Kidney (tissue), 22 donors: ENCODE measurements at places on chromosomes 4 and X. TPM values are rescaled to one million over a fixed set of nuclear protein-coding genes. Genes with fewer than 3 reads are reported as not detected.

CXorf51A gene
- not detected for total RNA-seq

ZIC3 gene
- not detected for total RNA-seq

- no peak overlapping the region for H3K27ac ChIP-seq
- no peak for DNase-seq
- no peak overlapping the region for H3K4me3 ChIP-seq
- no peaks in the 10 kb centered on the region for H3K27me3 ChIP-seq
Measured at GRCh38 chr4:136934601-136935000, 597.7 kb downstream of the PCDH18 start.

- no peak overlapping the region for H3K27ac ChIP-seq
- no peaks in the 10 kb centered on the region for H3K36me3 ChIP-seq
- no peak overlapping the region for H3K4me3 ChIP-seq
- H3K4me1 ChIP-seq = no peaks in the 10 kb centered on the region
Measured at GRCh38 chr4:176054942-176055341, 10.7 kb upstream of the WDR17 start.

DNA sequence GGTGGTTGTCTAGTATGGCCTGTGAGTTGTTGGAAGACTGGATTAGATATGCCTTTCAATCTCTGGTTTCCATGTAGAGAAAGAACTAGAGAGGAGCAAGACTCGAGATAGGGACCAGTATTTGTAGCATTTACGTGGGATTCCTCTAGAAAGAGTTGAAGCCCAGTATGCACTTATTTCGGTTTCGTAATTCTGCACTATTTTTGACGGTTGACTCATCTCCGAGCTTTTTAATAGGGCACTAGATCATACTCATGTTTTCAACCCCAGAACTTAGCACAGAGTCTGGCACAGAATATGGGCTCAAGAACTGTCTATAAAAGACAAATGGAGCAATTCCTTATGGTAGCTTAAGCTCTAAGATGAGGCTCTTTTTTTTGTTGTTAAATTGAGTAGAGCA, 15.7 kb downstream of the HELT start:
- H3K4me1 ChIP-seq = no peaks in the 10 kb centered on the region
- H3K4me3 ChIP-seq = no peak overlapping the region
- DNase-seq = no peak

DNA sequence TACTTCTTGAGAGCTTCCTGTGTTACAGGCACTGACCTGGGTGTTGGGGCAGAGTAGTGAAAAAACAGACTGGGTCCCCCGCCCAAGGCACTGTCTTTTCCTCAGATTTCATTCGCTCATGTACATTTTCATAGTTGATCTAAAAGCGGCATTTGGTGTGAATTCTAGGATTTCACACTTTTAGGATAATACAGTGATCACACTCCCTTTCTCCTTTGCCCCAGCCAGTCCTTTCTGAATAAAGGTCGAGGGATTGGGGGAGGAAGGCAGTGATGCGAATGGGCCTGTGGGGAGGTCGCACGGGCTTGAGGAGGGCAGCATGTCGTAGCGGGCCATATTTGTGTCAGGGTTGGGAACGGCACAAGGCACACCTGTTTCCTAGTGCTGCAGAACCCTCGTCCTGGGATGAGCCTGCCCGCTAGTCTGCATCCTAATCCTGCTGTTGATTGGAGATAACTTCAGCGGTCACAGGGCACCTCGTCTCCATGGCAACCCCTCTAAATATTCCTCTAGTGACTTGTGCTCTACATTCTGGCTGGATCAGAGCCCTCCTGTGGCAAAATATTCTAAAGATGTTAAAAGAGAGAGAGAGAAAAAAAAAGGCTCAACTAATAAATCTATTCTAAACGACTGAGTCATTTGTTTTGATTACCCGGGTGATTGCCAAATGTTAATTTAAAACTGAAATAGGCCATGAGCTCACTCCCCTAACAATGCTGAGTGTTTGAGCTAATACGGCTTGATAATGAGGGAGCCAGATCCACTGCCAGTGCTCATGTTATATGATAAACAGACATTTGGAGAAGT, 21.8 kb downstream of the FHL1 start:
- H3K36me3 ChIP-seq = no peaks in the 10 kb centered on the region
- H3K4me1 ChIP-seq = no peaks in the 10 kb centered on the region
- peaks cover 2% of the 10 kb centered on the region for H3K27me3 ChIP-seq
- peak; percentile 76 for DNase-seq

DNA sequence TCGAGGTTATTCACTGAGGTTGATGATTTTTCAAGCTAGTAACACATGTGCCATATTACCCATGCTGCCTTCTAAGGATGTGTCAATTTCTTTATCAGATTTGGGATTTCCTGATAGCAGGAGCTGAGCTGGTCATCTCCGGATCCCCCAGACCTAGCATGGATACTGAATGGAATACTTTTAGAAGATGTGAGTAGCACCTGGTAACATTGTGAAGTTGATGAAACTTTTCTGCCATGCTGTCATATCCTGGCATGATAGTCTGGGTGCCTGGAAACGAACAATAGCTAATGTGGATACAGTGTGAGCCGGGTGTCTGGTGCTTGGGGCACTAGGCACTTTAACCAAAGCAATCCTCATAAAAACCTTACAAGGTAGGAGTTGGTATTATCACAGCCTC, 11.0 kb upstream of the CYTL1 start:
- no peaks in the 10 kb centered on the region for H3K4me1 ChIP-seq
- no peak for DNase-seq
- H3K4me3 ChIP-seq = no peak overlapping the region
- no peak overlapping the region for H3K27ac ChIP-seq

GRCh38 chrX:1412551-1413161, 20.7 kb upstream of the SLC25A6 start:
- no peaks in the 10 kb centered on the region for H3K27me3 ChIP-seq
- no peak for DNase-seq
- H3K36me3 ChIP-seq = peaks cover 6% of the 10 kb centered on the region
- no peak overlapping the region for H3K4me3 ChIP-seq
- no peaks in the 10 kb centered on the region for H3K4me1 ChIP-seq
